ENCODE measurements at places on chromosomes 3 and 15.

DNA sequence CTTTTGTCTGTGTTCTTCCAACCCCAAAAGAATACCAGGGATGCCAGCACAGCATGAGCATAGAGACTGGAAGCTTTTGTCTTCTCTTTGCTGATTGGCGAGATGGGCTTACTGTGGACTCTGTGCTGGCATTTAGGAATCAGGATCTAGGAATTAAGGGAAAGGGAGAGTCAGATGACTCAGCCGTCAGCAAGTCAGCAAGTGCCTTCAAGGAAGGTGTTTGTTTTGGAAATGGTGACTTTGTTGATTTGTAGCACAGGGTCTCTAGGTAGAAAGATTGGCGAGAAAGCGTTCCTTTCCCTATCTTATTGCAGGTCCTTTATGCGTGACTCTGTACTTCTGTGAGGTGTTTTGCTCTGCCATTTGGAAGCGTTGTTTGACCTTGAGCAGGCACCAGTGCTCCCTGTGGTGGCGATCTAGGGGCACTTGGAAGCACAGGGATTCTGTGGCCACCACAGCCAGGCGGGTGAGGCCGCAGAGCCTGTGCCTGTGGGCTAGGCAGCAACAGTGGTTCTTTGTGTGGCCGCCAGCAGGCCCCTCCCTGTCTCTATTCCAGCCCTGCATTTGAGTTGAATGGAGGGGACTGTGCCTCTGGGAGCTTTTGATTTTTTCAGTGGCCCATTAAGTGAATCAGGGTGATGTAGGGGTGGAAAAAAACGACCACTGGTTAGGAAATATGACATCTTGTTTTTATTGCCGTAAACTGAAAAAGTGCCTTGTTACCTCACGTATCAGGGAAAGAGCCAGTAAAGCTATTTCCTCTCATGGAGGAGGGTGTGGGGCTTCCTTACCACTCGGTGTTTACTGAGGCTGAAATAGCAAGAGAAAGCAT lies 19.0 kb downstream of the FAN1 start:
- no peak for DNase-seq

DNA sequence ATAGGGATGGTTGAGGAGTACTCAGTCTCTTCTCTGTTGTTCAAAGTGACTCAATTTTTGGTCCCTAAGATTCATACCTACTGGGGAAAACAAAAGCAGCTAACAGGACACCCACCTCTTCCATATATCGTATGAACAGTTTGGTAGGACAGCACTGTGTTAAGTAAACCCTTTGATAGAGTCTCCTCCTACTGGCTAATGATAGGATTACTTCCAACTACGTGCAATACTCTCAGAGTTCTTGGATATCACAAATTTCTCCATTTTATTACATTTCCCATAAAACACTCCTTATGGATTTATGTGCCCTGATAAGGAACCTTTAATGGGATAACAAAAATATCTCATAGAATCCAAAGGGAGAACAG lies 200.2 kb upstream of the GOLGA6L4 start:
- no peak for DNase-seq

DNA sequence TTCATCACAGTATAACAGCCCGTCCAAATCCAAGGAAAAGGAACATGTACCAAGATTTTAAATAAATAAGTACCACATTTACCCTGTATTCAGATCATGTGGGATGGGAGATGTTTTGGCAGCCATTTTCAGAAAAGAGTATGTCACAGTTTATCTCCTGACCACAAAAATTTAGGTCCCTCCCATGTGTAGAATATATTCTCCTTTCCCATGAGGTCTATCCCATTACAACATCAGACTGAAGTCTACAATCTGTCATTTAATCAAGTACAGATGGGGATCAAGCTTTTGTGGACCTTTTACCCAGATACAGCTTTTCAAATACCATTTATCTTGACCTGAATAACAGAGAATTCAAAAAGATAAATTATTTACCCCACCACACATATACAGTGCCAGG lies 444.5 kb downstream of the PLOD2 start:
- DNase-seq: no peak

DNA sequence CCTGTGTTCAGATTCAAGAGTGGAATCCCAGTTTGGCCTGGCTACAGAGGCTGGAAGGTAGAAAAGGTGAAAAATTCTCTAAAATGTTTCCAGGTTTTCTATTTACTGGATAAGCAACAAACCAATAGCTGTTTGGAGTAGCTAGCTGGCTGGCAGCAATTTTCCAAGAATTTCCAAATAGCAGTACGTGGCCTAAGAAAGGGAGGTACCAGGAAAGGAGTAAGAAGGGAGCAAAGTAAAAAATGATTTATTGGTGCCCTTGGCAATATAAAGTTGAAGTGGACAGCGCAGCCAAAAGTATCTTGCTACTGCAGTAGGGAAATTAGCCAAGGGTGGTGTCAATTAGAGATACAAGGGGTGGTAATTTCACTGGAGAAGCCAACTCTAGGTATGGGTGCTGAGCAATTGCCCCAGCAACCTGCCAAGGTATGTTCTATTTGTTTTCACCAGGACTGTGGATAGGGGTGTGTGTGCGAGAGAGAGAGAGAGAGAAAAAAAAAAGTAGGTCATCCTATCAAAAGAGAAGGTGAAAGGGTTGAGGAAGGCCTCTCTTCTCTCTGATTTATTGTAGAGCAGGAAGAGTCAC lies 40.8 kb upstream of the THBS1 start:
- peak; percentile 16 for DNase-seq

GRCh38 chr3:190436331-190436730 lies 13.4 kb downstream of the TMEM207 start:
- no peak for DNase-seq

DNA sequence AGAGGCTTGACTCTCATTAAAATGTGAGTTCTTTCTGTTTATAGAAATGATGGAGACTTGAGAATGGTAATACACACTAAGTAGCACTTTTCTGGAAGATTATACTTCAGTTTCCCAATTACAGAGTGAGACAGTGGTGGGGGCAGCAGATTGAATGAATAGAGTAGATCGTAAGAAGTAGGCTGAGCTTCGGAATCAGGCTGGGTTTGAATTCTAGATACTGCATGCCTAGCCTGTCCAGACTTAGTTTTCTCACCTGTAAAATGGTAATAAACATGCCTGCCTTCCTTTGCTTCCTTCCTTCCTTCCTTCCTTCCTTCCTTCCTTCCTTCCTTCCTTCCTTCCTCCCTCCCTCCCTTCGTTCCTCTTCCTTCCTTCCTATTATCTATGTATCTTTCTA lies 8.1 kb downstream of the IL1RAP start:
- DNase-seq: no peak

DNA sequence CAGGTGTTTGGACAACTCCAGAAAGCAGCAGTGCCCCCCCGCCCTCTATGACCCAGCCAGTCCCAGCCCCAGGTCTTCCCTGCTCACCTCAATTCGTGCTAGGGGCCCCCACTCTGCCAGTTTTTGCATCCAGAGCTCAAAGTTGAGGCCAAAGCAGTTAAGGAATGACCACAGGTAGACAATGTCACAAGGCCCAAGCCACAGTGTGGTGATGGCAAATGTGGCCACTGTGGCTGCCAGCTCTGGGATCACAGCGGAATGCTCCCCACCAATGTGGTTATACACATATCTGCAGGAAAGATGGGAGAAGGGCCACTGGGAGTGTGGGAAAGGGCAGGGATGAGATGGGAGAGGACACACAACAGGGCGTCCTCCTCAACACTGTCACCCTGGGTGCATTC lies 8.2 kb downstream of the KLHL40 start:
- DNase-seq: no peak

DNA sequence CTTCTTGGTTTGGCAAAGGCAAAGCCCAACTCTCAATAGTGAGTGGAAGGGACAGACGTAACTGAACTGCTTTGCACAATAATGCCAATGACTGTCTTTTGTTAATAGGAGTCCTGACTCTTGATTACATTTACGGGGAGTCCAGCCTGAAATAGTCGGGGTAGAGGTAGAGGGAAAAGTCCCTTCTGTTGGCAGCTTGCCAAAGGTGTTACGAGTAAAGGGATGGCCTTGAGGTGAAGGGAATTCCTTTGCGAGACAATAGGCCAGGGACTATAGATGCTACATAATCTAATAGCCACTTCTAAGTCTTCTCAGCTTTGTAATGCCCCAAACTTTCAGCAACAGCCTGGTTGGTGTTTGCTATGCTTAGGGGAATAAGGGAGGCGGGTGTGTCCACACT lies 2.2 kb upstream of the SENP2 start:
- DNase-seq: no peak

- no peak for DNase-seq
These were observed 1060.8 kb downstream of the ROBO1 start for GRCh38 chr3:78706906-78707523.

DNA sequence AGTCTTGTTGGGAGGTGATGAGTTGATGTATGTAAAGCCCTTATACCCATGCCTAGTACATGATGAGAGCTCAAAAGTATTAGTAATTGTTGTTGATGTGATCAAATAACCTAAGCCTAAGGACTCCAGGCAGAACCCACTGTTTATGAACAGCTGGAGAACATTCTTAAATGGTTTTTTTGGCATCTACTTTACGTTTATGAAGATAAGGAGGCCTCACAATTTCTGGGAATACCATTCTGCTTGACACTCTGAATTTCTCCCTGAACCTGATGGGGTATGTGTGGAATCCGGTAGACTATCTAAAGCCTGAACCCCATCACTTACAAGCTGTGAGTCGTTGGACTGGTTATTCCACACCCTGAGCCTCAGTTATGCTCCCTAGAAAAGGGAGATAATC lies 244.6 kb upstream of the WNT5A start:
- no peak for DNase-seq

DNA sequence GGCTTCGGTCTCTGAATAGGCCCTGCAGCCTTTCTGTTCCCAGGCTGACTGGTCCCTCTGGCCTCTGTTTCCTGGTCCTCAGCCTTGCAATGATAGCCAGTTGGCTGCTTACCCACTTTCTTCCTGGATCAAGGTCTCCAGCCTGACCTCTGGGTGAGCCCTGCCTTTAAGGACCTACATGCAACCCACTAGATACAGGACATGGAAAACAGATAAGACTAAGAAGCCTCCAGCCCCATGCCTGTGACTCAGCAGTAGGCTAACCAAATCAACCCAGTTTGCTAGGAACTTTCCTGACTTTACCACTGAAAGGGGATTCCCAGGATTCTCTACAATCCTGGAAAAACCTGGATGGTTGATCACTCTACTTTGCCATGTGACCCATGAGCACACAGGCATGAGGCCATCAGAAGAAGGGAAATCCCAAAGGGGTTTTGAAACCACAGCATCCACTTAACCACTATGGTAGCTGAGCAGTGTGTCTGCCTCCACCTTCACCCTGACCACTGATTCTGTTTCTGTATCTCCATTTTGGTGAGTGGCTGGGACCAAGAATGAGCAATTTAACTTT lies 188.1 kb downstream of the CHST2 start:
- no peak for DNase-seq

- DNase-seq: no peak
These were observed 3.6 kb downstream of the CHSY1 start for GRCh38 chr15:101248274-101248673.

DNA sequence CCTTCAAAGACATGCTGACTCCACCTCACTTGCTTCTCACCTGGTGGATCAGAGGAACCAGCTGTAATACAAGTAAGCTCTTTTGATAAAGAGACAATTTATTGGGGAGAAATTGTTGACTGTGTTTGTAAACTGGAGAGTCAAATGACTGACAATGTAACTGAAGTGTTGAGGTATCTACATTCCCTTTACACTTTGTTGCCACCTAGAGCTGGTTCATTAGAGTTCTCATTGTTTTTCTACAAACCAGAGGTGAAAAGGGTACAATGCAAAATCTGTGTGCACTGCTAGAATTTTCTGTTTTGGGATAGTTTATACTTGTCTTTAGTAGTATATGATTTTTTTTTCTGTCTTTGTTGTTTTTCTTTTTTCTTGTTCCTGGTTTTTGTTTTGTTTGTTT lies 8.7 kb upstream of the LRRC58 start:
- no peak for DNase-seq

- DNase-seq: no peak
These were observed 12.0 kb upstream of the TASOR start for GRCh38 chr3:56694867-56695683.

GRCh38 chr3:31532587-31533168 lies at the start of gene STT3B:
Gene STT3B (plus strand): TSS chr3:31532925. CDS start chr3:31532999, 74 bp downstream.
- DNase-seq: no peak

- DNase-seq: no peak
These were observed 119.6 kb upstream of the SGO1 start for GRCh38 chr3:20305647-20306046.

DNA sequence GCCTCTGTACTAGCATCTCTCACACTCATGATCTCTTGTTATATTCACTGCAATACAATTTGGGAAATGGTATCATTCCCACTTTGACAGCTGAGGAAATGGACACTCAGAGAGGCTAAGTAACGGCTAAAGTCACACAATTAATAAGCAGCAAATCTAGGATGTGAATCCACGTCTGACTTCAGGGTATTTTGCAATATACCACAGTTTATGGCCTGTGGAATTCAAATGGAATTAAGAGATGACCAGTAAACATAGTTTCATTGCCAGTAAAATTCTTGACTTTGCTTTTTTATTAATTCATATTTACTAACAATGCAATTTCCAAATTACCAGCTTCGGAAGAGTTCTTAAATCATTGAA lies 61.1 kb downstream of the CCNL1 start:
- DNase-seq: no peak

DNA sequence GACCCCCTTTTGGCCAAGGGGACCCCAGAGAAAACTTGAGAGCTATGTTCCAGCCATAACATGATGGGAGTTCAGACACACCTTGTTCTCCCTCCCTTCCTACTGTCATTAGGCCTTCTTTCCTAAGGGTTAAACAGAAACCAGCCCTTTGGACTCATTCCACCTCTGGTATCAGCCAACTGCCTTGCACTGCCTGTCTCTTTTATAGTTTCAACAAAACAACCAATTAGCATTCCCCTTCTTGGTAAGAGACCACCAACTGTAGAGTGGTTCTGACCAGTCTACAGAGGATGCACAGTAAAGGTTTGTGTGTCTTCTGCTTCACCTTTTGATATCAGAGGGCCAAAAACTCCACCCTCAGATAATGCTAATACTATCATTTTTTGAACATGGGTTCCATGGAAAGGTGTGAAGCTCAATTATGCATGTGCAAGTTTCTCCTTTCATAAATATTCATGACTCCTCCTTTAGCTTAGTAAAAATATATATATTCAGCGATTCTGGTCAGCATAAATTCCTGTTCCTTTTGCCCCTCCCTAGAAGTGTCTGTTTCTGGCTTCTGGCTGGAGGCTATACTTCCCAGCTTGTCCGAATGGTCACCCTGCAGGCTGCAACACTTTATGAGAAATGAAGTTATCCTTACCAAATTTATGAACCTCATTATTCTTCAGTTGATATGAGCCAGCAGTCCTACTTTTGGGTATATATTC lies 55.9 kb downstream of the SERP1 start:
- no peak for DNase-seq

- DNase-seq: no peak
These were observed 110.4 kb downstream of the RPL22L1 start for GRCh38 chr3:170759511-170760173.

- DNase-seq: no peak
These were observed 11.9 kb upstream of the CD200R1L start for GRCh38 chr3:112858410-112859069.

- DNase-seq: no peak
These were observed 65.6 kb upstream of the PRICKLE2 start for GRCh38 chr3:64290864-64291263.

All from vagina (tissue), 2 donors.